Large intestine (tissue), 12 donors: ENCODE measurements at places on chromosomes 12 and 14.

GRCh38 chr14:54040846-54041245, 84.2 kb upstream of the BMP4 start:
- no peak overlapping the region for H3K27ac ChIP-seq
- no peak overlapping the region for H3K4me3 ChIP-seq
- H3K27me3 ChIP-seq: no peaks in the 10 kb centered on the region
- H3K36me3 ChIP-seq: no peaks in the 10 kb centered on the region
- no peak for DNase-seq

DNA sequence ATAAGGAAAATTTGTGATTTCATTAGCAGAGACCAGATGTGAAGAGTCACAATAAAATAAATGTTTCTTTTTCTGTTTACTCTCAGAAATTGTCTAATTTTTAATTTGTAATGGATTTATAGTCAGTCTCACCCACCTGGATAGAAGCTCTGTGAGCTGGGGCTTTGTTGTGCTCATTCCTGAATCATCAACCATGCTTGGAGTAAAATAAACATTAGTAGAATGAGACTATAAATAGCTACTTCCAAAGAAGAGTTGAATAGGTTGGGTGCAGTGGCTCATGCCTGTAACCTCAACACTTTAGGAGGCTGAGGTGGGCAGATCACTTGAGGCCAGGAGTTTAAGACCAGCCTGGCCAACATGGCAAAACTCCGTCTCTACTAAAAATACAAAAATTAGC, 185.3 kb upstream of the FBXO33 start:
- no peaks in the 10 kb centered on the region for H3K27me3 ChIP-seq
- H3K36me3 ChIP-seq: no peaks in the 10 kb centered on the region
- H3K4me1 ChIP-seq: no peaks in the 10 kb centered on the region
- no peak overlapping the region for H3K27ac ChIP-seq
- no peak overlapping the region for H3K4me3 ChIP-seq

DNA sequence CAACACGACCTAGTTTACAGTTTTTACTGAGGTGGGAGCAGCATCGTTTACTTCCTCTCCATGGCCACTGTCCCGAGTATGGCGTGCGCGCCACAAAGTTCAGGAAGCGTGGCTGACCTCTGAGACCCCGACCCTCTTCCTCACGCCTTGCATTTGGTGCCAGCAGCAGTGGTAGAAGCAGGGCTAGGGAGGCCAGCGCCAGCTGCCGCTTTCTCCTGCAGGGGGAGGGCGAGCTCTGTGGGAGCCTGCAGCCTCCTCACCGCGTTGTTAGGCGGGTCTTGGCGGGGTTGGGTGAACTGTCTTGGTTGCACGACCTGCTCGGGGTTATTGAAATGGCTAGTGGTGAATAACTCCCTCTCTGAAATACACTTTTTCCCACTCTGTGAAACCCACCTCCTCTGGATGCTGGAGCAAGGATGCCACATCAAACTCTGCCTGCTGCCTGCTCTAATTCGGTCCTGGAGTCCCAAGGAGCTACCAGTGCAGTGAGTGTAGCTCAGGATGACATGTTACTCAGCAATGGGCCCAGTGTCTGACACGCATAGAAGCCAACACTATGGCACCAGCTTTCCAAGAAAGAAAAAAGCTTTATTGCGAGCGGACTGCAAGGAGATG, 22.3 kb upstream of the TDRD9 start:
- H3K4me3 ChIP-seq: no peak overlapping the region
- H3K4me1 ChIP-seq: peaks cover 4% of the 10 kb centered on the region
- DNase-seq: no peak

DNA sequence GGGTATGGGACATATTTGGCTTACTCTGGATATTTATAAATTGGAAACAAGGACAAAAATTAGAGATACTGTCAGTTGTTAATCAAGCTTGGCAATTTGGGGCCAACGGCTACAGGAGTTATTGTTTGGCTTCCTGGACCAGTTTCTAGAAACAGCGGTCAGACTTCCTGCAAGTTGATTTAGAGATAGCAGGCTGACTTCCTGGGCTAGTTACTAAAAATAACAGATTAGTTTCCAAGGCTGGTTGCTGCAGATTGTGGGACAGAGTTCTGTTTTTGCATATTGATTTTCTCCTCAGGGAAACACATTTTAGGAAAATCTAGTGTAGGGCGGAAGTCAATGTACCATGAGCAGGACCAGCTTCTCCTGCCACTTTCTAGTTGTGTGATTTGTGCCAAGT, 144.0 kb upstream of the TMPO start:
- no peaks in the 10 kb centered on the region for H3K36me3 ChIP-seq
- H3K4me3 ChIP-seq: no peak overlapping the region
- no peaks in the 10 kb centered on the region for H3K4me1 ChIP-seq
- DNase-seq: no peak
- H3K27me3 ChIP-seq: no peaks in the 10 kb centered on the region

DNA sequence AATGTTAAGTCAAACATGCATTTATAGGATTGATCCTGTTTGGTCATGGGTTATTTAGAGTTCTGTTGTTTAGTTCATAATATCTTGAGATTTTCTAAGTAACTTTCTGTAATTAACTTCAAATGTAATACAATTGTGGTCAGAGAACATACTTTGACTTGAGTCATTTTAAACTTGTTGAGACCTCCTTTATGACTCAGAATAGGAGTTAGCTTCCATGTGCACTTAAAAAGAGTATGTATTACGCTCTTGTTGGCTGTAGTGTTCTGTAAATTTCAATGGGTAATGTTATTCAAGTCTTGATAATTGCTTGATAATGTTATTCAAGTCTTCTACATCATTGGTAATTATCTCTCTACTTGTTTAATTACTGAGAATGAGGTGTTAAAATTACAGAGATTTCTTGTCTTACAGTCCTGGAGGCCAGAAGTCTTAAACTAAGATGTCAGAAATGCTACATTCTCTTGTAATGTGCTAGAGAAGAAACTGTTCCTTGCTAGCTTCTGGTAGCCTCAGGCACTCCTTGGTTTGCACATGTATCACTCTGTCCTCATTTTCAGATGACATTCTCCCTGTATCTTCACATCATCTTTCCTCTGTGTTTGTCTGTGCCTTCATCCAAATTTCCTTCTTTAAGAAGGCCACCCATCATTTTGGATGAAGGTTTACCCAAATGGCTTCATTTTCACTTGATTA, 197.3 kb downstream of the TMTC3 start:
- no peaks in the 10 kb centered on the region for H3K27me3 ChIP-seq
- no peaks in the 10 kb centered on the region for H3K4me1 ChIP-seq
- H3K4me3 ChIP-seq: no peak overlapping the region
- H3K27ac ChIP-seq: no peak overlapping the region

GRCh38 chr14:77457115-77457521, 283 bp downstream of the VIPAS39 start:
- H3K4me1 ChIP-seq: peaks cover 4% of the 10 kb centered on the region
- H3K27me3 ChIP-seq: no peaks in the 10 kb centered on the region
- peak overlapping the region; percentile 87 for H3K27ac ChIP-seq

DNA sequence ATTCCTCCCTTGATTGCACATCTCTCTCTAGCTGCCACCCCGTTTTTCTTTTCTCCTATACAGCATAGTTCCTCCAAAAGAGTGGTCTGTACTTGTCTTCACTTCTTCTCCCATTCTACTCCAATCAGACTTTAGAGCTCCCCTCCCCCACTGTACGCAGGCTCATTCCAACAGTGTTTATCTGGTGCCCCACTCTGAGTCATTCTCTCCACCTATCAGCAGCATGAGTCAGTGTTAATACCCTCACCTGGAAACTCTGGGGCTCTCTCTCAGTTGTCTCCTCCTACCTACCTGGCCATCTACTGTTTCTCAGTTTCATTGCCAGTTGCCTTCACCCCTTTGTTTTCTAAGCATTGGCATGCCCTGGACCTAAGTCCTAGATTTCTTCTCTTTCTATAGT, 175.1 kb upstream of the ARHGAP5 start:
- no peak overlapping the region for H3K4me3 ChIP-seq
- H3K27ac ChIP-seq: peak overlapping the region; percentile 51
- H3K4me1 ChIP-seq: peaks cover 4% of the 10 kb centered on the region
- H3K36me3 ChIP-seq: no peaks in the 10 kb centered on the region
- H3K27me3 ChIP-seq: no peaks in the 10 kb centered on the region

DNA sequence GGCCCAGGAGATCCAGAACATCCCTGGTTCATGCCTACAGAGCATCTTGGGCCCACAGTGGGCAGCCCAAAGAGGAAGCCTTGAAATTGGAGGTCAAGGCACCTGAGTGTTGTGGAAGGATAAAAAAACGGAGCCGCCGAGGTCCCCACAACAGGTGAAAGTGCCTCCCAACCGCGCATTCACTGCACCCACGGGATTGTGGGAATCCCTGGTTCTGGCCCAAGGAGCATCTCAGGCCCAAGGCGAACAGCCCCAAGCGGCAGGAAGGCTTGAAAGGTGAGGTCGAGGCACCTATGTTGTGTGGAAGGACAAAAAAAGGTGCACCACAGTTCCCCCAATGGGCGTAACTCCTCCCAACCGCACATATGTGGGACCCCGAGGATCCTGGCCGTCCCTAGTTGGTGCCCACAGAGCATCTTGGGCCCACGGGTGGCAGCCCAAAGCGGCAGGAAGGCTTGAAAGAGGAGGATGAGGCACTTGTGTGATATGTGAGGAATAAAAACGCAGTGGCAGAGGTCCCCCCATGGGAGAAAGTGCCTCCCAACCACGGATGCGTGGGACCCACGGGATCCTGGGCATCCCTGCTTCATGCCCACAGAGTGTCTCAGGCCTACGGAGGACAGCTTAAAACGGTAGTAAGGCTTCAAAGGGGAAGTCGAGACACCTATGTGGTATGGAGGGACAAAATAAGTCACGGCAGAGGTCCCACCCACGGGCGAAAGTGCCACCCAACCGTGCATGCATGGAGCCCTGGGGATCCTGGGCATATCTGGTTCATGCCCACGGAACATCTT, 583.9 kb downstream of the ALG10 start:
- H3K4me3 ChIP-seq: no peak overlapping the region
- DNase-seq: no peak
- no peaks in the 10 kb centered on the region for H3K4me1 ChIP-seq
- H3K27me3 ChIP-seq: no peaks in the 10 kb centered on the region
- H3K27ac ChIP-seq: no peak overlapping the region

DNA sequence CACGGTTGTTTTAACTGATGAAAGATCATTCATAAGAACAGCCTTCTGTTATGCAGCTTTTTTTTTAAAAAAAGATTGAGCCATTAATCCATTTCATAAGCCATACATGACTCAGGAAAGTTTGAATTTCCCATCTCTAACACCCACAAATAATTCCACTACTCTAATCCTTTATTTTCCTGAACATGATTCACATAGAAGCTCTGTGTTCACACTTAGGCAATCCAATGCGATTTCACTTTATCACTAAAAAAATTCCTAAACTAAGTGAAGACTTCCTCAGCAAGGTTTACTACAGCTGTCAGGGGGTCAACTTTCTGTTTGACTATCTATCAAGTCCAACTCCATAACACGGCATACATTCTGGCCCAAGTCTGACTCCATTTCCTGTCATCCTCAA, 25.9 kb downstream of the PKP2 start:
- H3K36me3 ChIP-seq: peaks cover 23% of the 10 kb centered on the region
- DNase-seq: no peak
- H3K27me3 ChIP-seq: no peaks in the 10 kb centered on the region
- no peak overlapping the region for H3K27ac ChIP-seq
- no peak overlapping the region for H3K4me3 ChIP-seq
- H3K4me1 ChIP-seq: peaks cover 18% of the 10 kb centered on the region

- H3K4me1 ChIP-seq: peaks cover 5% of the 10 kb centered on the region
- H3K4me3 ChIP-seq: no peak overlapping the region
- no peak overlapping the region for H3K27ac ChIP-seq
- H3K27me3 ChIP-seq: no peaks in the 10 kb centered on the region
- H3K36me3 ChIP-seq: no peaks in the 10 kb centered on the region
These were observed 47.2 kb downstream of the LRP6 start for GRCh38 chr12:12219664-12220063.

GRCh38 chr12:75581515-75581914, 70.1 kb upstream of the KRR1 start:
- no peak overlapping the region for H3K4me3 ChIP-seq
- H3K27ac ChIP-seq: no peak overlapping the region
- no peak for DNase-seq
- H3K4me1 ChIP-seq: no peaks in the 10 kb centered on the region
- no peaks in the 10 kb centered on the region for H3K27me3 ChIP-seq

DNA sequence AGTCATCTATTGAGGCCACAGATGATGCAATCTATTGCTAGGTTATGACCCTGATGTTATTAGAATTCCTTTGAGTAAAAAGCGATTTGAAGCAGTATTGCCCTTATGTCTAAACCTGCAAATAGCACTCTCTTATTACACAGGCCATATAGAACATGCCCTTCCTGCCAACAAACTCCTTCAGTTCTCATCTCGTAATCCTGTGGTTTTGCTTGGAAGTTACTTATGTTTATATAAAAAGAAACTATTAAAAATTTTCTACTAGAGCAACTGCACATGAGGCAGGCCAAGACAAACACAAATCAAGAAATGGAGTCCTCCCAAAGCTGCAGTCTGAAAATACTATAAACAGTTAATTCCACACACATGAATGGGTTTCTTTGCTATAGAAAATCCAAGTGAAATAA, 1200.2 kb downstream of the LRFN5 start:
- H3K4me3 ChIP-seq: no peak overlapping the region
- peak; percentile 12 for DNase-seq
- H3K36me3 ChIP-seq: no peaks in the 10 kb centered on the region
- H3K27ac ChIP-seq: no peak overlapping the region
- H3K4me1 ChIP-seq: no peaks in the 10 kb centered on the region
- H3K27me3 ChIP-seq: no peaks in the 10 kb centered on the region

DNA sequence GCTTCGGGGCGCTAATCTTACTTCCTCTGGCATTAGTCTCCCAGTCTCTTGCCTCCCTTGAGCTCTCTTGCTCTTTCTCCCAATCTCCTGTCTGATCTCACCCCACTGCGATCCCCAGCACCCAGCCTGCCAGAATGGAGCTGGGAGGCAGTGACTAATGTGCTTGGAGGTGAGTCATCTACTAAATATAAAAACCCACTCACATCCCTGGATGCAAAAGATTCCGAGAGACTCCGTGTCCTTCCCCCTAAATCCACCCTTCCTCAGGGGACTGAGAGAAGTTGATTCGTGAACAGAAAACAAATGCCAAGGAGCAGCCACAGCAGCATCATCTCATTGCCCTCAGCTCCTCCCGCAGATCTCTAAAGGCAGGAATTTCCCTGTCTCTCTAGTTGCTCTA, 45.7 kb upstream of the KCNA5 start:
- DNase-seq: no peak
- no peak overlapping the region for H3K4me3 ChIP-seq
- peaks cover 26% of the 10 kb centered on the region for H3K27me3 ChIP-seq

- H3K27ac ChIP-seq: no peak overlapping the region
- H3K4me3 ChIP-seq: no peak overlapping the region
- H3K27me3 ChIP-seq: no peaks in the 10 kb centered on the region
- DNase-seq: no peak
- H3K36me3 ChIP-seq: no peaks in the 10 kb centered on the region
These were observed 96.5 kb upstream of the VASH1 start for GRCh38 chr14:76664790-76665189.

DNA sequence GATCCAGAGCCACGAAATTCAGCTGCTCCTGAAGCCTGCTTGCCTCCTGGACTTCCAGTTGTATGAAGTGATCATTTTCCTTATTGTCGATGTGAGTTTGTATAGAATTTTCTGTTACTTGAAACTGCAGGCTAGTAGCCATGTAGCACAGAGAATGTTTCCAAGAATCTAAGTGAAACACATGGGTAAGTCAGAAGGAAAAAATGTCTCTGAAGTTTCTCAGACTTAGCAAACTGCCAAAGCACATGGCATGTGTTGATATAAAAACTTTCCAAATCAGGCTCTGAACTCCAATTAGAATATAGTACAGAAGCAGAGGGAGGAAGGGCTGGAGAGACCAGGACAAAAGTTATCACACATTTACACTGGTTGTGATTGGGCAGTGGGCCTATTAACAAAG, 9.8 kb upstream of the PCNX1 start:
- no peaks in the 10 kb centered on the region for H3K27me3 ChIP-seq
- H3K4me1 ChIP-seq: no peaks in the 10 kb centered on the region
- no peaks in the 10 kb centered on the region for H3K36me3 ChIP-seq
- H3K4me3 ChIP-seq: no peak overlapping the region
